ENCODE measurements at places on chromosomes 6 and 20.

DNA sequence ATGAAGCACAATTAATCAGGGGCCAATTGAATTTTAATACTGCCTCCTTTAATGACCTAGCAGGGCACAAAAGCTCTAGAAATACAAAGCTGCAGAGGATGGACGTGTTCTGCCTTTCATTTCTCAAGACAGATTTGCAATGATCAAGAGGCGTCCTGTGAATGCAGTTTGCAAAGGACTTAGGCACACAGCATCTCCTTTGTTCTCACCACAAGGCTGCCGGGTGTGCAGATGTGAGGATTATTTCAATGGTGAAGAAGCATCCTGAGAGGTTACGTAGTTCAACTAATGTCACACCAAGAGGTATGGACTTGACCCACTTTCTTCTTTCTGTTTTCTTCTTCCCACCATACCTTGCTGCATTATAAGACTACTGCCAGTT lies 42.9 kb upstream of the SPTLC3 start:
- DNase-seq, result no peak

- no peak for DNase-seq
Measured at GRCh38 chr6:16399158-16399557, 160.8 kb downstream of the GMPR start.

DNA sequence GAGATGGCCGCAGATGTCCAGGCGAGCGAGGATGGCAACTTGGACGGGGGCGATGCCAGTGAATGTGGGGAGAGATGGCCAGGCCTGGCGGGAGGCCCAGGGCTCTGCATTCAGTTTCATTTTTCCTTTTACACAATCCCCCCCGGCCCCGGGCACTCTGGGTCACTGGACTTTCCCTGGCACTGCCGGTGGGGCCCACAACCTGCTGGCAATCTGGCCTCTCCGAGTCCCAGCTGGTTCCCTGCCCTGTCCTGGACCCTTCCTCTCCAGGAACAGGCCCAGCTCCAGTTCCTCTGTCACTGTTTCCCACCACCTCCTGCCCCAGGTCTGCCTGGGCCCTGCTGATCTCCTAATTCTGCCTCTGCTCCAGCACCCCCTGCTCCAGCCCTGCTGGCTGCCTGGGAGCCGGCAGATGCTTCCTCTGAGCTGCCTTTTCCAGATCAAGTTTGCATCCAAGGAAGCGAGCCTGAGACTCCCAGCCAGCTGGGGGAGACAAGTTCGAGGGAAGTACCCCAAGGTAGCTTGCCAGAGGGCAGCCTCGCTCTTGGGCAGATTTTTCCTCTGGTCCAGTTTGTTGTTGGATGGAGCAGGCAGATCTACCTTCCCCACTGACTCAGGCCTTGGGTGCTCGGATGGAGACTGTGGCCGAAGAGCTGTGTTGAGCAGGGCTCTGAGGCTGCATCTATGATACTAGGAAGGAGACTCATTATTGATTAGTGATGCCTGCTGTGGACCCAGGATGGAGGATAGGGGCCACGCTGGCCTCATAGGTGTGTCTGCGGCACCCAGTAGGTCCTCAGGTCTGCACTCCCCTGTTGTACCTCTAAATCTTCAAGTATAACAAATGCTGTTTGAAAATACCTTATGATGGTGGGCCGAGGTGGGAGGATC lies 83.2 kb downstream of the CEBPB start:
- no peak for DNase-seq

GRCh38 chr20:13677241-13677640 lies 38.5 kb upstream of the TASP1 start:
- DNase-seq, result no peak
